ENCODE measurements at places on chromosomes 3 and 15.
A peak's percentile ranks its signal among the peaks of the same experiment; 100 is the strongest.

DNA sequence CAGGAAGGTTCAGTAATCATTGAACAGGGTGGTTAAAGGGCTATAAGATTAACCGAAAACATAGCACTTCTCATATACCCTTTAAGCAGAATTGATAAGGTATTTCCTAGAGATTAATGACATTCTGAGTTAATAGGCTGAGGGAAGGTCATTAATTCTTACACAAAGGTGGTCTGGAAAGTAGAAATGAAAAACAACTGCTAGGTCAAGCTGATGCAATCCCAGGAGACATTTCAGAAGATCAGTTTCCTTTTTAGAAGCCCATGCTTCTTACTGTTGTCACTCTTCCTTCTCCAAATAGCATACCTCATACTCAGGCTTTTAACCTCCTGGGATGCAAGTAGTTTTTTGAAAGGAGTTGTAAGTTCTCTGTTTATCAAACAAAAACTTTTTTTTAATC is 8.8 kb downstream of the FILIP1L start:
- no peak for DNase-seq

DNA sequence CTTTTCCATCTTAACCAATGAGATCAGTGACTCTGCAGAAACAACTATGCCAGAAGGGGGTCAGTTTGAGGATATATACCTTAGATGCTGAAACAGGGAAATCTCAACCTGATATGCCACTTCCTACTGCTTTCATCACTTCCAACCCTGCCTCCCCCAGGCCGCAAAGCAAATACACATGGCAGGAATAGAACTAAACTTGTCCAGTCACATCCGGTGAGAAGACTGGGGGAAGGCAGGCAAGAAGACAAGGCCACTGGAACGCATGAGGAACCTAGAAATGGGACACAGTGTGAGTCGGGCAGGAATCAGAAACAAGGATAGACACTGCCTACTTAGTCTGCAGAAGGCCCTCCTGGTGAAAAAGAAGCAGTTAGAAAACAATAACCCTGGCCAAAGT is 90.6 kb downstream of the MYO5A start:
- no peak for DNase-seq

DNA sequence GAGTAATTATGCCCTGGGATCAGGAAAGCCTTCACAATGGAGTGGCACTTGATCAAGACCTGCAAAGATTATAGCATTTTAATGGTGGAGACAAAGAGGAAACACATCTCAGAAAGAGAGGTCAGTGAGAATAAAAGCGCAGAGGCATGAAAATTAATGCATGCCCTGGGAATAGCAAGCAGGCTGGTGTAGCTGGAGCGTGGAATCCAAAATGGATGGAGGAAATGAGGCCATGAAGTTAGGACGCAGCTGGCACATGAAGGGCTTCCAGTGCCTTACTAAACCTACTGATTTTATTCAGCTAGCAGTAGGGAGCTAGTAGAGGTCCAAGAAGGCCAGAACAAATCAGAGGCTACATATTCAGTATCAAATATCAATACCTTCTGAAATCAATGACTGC is 38.1 kb downstream of the TMEM212 start:
- DNase-seq = no peak

- DNase-seq = no peak
Observed at GRCh38 chr3:41093476-41093875, 105.8 kb upstream of the CTNNB1 start.

DNA sequence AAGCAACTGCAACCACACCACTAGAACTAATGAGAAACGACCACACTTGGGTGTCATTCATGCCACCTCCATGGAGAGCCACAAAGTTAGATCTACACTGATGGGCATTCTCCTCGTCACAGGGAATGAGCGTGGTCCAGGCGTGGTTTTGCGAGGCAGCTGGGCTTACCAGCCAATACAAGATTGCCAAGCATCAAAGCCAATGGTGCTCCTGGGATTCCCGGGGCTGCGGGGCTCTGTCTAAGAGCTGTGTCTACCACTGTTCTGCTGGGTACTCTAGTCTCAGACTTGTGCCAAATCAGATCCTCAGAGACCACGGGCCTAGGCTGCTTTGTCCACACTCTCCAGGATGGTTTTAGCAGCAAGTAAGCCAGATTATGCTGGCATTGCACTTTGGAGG is 43.8 kb downstream of the RAB6B start:
- DNase-seq = no peak

- no peak for DNase-seq
Observed at GRCh38 chr15:85048430-85048829, 66.8 kb downstream of the PDE8A start.

DNA sequence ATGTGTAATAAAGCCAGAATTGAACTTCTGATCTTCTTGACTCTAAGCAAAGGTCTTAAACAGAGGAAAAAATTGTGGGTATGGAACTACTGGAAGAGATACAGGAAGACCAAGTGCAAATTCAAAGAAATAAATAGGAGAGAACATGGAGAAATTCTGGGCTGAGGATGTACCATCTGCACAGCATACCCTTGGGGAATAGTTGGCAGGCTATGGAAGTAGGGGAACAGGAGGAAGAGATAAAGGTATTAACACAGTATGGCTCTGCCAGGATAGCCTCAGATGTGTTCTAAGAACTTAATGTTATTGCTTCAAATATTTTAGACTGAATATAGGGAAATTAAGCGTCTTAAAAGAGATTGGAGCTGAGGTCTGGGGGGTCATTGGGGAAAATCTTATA is 485.4 kb downstream of the CNTN3 start:
- no peak for DNase-seq

DNA sequence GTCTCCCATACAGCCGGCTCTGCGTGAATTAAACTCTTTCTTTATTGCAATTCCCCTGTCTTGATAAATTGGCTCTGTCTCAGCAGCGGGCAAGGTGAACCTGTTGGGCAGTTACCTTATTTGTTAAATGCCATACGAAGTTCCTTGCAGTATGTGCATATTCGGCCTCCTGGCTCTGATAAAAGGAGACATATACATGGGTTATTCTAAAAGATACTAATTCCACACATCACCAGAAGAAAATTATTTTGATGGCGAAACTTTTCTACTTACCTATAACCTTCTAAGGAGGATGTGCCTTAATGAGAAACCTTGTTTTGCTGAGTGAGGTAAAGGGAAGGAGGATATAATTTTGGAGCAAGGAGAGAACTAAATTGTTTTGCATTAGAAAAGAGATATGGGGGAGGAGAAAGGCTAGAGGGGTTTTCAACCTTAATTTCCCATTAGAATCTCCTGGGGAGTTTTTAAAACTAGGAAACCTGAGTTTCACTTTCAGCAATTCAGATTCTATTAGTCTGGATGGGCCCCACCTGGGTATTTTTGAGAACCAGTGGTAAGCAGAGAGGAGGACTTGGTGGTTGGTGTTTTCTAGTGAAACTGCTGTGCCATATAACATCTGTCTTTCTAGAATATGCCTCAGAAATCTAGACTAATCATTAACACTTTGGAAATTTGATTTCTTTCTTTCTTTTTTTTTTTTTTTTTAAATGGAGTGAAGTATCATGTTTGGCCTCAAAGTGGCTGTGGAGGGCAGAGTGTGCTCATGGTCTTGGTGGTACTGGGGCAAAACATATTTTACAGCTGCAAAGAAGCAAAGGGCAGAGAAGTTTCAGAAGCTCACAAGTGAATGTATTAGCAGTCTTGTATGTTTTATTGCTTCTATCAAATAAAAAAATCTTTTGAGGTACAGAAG is 23.0 kb downstream of the NANOGP8 start:
- no peak for DNase-seq

DNA sequence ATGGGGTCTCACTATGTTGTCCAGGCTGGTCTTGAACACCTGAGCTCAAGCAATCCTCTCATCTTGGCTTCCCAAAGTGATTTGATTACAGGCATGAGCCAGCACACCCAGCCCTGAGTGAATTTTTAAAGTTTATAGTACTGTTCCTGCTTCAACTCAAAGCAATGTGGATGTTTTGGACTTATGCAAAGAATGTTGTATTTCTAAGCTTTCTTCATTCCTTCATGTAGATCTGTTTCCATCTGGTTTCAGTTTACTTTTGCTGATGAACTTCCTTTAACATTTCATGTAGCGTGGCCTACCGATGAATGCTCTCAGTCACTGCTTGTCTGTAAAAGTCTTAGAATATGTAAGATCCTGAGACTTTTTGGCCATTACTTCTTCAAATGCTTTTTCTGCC is 23.2 kb downstream of the NRG4 start:
- no peak for DNase-seq

DNA sequence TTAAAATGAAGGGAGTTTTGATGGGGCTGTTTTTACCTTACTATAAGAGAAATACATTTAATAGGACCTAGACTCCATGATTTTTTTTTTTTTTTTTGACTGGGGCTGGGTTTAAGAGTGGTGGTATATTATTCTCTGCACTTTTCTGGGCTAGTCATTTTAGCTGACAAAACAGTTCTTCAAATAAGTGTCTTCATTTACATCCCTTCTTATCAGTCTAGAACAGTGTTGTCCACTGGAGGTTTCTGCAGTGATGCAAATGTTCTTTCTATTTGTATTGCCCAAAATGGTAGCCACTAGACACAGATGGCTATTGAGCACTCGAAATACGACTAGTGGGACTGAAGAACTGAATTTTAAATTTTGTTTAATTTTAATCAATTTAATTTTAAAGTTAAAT is 37.2 kb downstream of the KLHL18 start:
- DNase-seq = no peak

- DNase-seq = no peak
Observed at GRCh38 chr3:58697561-58697960, 31.0 kb upstream of the FAM3D start.

- peak; percentile 53 for DNase-seq
Observed at GRCh38 chr3:33146791-33147445, 33.1 kb downstream of the CRTAP start.

- no peak for DNase-seq
Observed at GRCh38 chr15:91853511-91853947, at the start of gene SLCO3A1. TSS of gene SLCO3A1 (plus strand) at chr15:91853708.

DNA sequence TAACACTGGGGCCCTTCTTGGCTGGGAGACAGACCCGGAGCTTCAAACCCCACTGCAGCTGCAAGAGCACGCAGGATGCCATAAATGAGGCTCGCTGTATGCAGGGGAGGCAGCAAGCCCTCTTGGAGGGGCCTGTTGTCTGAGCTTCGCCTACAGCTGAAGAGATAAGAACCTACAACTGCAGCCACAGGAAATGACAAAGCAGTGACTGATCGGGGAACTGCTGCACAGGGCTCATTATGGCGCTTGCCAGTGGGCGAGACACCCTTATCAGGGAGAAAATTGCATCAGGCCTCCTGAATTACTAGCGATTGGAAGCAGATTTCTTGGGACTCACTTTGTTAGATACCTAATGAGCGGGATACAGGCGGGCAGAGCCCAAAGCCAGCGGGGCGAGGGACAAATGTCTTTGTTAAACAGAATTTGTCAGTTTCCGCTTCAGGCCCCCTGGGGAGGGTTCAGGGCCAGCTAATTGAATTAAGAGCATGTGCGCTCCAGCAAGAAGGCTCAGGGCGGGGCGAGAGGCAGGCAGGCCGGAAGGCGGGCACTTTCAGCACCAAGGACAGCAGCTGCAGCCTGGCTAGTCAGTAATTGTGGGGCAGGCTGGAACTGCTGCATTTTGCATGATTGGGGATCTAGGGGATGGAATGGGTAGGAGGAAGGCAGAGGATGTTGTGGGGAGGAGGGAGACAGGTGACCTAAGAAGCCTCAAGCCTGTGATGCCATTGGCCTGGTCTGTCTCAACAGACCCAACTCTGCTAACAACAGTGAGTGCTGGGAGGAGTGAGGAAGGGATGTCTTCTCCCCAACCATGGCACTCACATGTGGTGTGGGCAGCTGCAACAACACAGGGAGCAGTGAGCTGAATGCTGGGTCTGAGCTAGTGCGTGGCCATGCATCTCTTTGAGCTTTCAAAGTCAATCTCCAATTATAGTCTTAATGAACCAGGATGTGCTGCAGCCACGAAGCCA is 55.3 kb downstream of the CCDC33 start:
- DNase-seq = peak; percentile 86

DNA sequence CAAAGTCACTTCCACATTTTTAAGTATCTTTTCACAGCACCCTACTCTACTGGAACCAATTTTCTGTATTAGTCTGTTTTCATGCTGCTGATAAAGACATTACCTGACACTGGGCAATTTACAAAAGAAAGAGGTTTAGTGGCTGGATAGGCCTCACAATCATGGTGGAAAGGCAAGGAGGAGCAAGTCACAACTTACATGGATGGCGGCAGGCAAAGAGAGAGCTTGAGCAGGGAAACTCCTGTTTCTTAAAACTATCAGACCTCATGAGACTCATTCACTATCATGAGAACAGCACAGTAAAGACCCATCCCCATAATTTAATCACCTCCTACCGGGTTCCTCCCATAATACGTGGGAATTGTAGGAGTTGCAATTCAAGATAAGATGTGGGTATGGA is 18.7 kb downstream of the MCCC1 start:
- DNase-seq = no peak

DNA sequence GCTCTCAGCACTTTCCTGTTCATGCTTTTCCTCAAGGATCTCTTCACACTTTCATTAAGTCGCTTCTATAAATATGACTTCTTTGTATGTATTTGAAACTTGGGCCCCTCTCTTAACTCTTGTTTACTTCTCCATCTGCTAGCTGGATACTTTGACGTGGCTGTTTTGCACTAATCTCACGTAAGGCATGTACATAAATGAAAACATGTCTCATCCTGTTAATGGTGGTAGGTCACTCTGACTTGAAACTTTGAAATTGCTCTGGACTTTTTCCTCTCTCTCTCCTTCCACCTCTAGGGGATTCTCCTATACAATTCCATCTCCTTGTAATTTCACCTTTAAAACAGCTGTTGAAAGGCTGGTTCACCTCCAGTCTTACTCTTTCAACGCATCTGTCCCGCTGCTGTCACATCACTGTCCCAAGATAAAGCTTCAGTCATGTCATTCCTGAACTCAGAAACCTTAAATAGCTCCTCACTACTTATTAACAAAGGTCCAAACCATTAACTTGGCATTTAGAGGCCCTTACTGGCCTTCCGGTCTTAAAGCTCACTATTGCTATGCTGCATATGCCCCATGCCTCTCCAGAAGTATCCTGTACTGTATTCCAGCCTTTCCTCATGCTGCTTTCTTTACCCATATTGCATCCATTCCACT is 1.2 kb downstream of the BLOC1S6 start:
- no peak for DNase-seq

All from muscle of arm (tissue), 14 donors.